ENCODE measurements at places on chromosomes 6 and 20. TPM values are rescaled to one million over a fixed set of nuclear protein-coding genes. Genes with fewer than 3 reads are reported as not detected.

The PI3 gene
- total RNA-seq, result not detected

The QRSL1 gene
- 17.9 TPM for total RNA-seq

The RAD21L1 gene
- total RNA-seq, result 0.77 TPM

The KIAA1755 gene
- 0.16 TPM for total RNA-seq

The SEMG1 gene
- 2.9 TPM for total RNA-seq

The DZANK1 gene
- total RNA-seq, result 6.1 TPM

The PNLDC1 gene
- 0.39 TPM for total RNA-seq

The BACH2 gene
- total RNA-seq, result 4.5 TPM

The CCDC170 gene
- total RNA-seq, result 0.26 TPM

The EYA4 gene
- 0.32 TPM for total RNA-seq

The ARG1 gene
- 0.53 TPM for total RNA-seq

The AKAP12 gene
- total RNA-seq, result 65.0 TPM

The SLC35F1 gene
- 11.0 TPM for total RNA-seq

The C4A gene
- 5.2 TPM for total RNA-seq

The CST4 gene
- not detected for total RNA-seq

The GRIK2 gene
- 6.0 TPM for total RNA-seq

The CAP2 gene
- total RNA-seq, result 7.2 TPM

The GLP1R gene
- total RNA-seq, result 1.8 TPM

The SLC32A1 gene
- 0.09 TPM for total RNA-seq

The NPBWR2 gene
- total RNA-seq, result not detected

The PPP1R16B gene
- 12.0 TPM for total RNA-seq

The CD24 gene
- 937 TPM for total RNA-seq

The RTEL1 gene
- 39.3 TPM for total RNA-seq

The SLPI gene
- 0.74 TPM for total RNA-seq
